Osteocyte (in vitro differentiated cells): ENCODE measurements at places on chromosomes 13 and 19. TPM values are rescaled to one million over a fixed set of nuclear protein-coding genes. Genes with fewer than 3 reads are reported as not detected.

Gene COL5A3
- 68.7 and 80.9 TPM in 2 replicates for total RNA-seq

GRCh38 chr19:3145909-3146676 is 10.3 kb downstream of the GNA15 start:
- no peak for DNase-seq
- H3K27me3 ChIP-seq = no peaks in the 10 kb centered on the region

GRCh38 chr19:38389101-38389925 is 816 bp downstream of the SPRED3 start:
- peaks cover 9% of the 10 kb centered on the region for H3K36me3 ChIP-seq
- H3K27me3 ChIP-seq = no peaks in the 10 kb centered on the region
- DNase-seq = no peak
- peak overlapping the region; percentile 90 for H3K27ac ChIP-seq

- H3K4me1 ChIP-seq = peaks cover 10% of the 10 kb centered on the region
- H3K27me3 ChIP-seq = no peaks in the 10 kb centered on the region
- no peak for DNase-seq
Measured at GRCh38 chr13:99724633-99725517, 223.6 kb downstream of the TM9SF2 start.

DNA sequence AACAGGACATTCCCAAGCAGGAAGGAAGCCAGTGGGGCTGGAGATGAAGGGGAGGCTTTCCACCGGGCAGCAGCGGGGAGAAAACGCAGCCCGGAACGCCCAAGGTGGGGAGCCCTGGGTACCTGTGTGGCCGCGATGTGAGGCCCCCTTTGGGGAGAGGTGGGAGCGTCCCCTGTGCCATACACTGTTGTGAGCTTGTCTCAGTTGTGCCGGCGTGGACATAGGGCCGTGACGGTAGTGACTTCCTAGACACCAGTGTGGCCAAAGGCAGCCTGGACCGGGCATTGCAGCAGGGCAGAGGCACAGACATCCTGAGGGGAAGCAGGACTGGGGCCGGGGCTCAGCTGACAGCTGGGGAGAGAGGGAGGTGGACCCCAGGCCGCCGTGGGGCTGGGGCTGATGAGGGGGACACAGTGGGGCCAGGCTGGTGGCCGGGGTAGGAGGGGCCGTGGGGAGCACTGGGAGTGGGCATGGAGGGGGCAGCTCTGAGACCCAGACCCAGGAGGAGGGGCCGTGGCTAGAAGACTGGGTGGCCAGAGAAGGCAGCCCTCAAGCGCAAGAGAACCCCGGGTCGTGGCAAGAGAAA is 38.5 kb upstream of the TFDP1 start:
- DNase-seq = peak; percentile 82
- H3K4me3 ChIP-seq = no peak overlapping the region
- peaks cover 36% of the 10 kb centered on the region for H3K4me1 ChIP-seq
- H3K27ac ChIP-seq = peak overlapping the region; percentile 68
- H3K27me3 ChIP-seq = no peaks in the 10 kb centered on the region
- peaks cover 26% of the 10 kb centered on the region for H3K36me3 ChIP-seq

GRCh38 chr13:45521297-45521696 is 56.6 kb downstream of the COG3 start:
- peaks cover 31% of the 10 kb centered on the region for H3K4me1 ChIP-seq
- no peak overlapping the region for H3K4me3 ChIP-seq
- no peak for DNase-seq
- H3K27ac ChIP-seq = peak overlapping the region; percentile 75

- H3K27ac ChIP-seq = no peak overlapping the region
- H3K4me1 ChIP-seq = no peaks in the 10 kb centered on the region
- H3K36me3 ChIP-seq = peaks cover 3% of the 10 kb centered on the region
- H3K4me3 ChIP-seq = no peak overlapping the region
- no peaks in the 10 kb centered on the region for H3K27me3 ChIP-seq
Measured at GRCh38 chr19:16506961-16507360, 10.8 kb downstream of the C19orf44 start.

DNA sequence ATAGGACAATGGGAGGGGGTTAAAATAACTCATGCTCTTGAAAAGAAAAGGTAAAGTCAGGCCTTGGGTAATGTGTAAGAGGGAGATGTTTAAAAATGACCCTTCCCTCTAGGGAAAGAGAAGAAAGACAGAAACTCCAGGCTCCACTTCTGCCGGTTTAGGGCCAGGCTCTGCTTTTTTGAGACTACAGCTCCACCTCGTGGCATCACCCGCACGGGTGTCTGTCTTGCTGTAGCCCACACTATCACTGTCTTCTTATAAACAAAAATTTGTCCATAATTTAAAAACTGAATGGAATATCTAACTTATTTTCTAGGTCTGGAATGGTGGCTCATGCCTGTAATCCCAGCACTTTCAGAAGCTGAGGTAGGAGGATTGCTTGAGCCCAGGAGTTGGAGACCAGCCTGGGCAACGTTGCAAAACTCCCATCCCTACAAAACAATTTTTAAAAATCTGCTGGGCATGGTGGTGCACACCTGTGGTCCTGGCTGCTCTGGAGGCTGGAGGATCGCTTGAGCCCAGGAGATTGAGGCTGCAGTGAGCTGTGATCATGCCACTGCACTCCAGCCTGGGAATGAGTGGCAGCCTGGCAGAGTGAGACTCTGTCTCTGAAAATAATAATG is 65.1 kb upstream of the GTF3A start:
- no peak overlapping the region for H3K27ac ChIP-seq
- peak; percentile 90 for DNase-seq
- H3K4me1 ChIP-seq = peaks cover 4% of the 10 kb centered on the region
- no peaks in the 10 kb centered on the region for H3K36me3 ChIP-seq
- no peak overlapping the region for H3K4me3 ChIP-seq

DNA sequence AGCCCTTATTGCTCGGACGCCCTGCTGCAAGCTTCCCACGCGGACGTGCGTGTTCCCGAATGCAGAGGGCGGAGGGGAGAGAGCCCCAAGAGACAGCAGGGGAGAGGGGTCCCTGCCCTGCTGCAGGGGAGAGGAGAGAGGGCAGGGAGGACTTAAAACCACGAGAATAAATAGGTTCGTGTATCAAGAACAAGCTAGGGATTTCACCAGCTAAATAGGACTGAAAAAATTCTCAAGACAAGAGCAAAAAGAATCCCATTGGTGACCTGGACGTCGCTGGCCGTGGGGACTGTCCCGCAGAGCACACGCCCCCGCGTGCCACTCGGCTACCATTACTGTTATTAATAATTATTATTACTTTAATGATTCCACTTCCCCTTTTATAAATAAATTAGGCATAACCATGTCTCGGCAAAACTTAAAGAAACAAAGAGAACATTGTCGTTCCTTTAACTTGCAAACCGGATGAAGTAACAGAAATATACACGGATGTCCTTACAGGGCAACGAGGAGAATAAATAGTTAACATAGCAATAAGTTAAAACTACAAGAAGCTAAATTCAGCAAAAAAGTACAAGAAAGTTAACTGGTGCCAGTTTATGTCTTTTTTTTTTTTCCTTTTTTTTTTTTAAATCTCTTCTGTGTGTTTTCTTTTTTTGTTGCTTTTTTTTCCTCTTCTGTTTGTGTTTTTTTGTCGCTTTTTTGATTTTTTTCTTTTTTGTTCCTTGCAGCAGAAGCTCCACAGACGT is 16.6 kb downstream of the PRKCSH start:
- H3K4me3 ChIP-seq = no peak overlapping the region
- no peak for DNase-seq
- H3K36me3 ChIP-seq = peaks cover 4% of the 10 kb centered on the region
- H3K27me3 ChIP-seq = no peaks in the 10 kb centered on the region
